ENCODE measurements at places on chromosomes 6 and 20.
A peak's percentile ranks its signal among the peaks of the same experiment; 100 is the strongest.

GRCh38 chr20:57622579-57623381, 2.6 kb upstream of the ZBP1 start:
- DNase-seq = peak; percentile 73

GRCh38 chr6:43798688-43799444, 28.9 kb downstream of the VEGFA start:
- no peak for DNase-seq

- DNase-seq = no peak
Observed at GRCh38 chr20:35625584-35626385, 10.2 kb downstream of the SPAG4 start.

DNA sequence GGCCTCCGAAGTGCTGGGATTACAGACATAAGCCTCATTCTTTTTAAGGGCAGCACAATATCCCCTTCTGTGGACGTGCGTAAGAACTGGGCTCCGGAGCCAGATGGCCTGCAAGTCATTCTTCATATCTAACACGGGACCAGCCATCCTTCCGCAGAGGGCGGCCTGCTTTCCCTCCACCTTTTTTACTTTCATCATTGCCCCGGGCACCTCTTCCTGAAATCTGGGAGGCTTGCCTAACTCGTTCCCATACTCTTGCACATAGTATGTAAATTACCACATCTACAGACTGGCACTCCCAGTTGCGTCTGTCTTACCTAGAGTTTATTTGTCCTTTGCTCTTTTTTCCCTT, 29.9 kb upstream of the SLC23A2 start:
- no peak for DNase-seq

DNA sequence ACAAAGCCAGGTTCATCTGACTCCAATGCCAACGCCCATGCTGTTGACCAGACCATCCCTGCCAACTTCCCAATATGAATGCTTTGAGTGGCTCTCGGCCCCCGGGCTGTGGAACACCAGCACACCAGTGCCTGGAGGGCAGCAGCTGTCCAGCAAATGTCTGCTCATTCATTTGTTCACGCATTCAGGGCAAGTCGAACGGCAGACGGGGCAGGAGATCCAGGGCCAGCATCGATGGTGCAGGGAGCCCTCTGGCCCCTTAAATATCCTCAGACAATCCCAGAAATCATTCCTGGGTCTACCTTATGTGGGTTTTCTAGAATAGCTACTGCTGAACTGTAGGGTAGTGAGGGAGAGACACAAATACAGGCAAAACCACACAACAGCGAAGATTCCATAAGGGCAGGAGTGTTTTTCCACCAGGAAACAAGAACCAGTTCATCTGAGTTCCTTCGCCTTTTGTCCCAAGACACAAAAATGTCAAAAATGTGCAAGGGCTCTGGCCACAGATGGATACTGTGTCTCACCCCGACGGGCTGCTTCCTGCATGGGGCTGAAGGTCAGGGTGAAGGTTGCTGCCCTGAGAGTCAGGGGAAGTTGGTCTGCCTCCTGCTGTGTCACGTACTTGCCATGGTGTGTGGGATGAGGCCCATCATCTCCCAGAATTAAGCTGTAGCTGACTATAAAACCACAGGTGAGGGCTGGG, 15.5 kb downstream of the RIPOR3 start:
- no peak for DNase-seq

- no peak for DNase-seq
Observed at GRCh38 chr6:139846538-139847456, 472.3 kb upstream of the CITED2 start.

- DNase-seq = no peak
Observed at GRCh38 chr6:3900744-3901336, 51.7 kb downstream of the FAM50B start.

DNA sequence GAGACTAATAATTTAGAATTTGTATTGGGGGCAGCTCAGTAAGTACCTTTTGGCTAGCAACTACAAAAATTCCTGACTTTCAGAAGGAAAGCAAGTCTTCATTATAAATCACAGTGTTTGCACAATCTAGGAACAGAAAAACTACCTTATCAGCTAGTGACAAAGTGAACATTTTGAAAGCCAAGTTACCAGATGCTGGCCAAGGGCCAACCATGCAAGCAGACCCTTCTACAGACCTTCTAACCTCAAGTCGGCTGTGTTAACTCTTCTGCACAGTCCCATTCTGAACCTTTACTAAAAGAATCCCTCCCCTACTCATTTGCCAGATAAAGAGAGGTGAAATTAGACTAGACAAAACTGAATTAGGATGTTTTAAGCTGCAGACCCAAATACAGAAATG, 341.9 kb downstream of the COL12A1 start:
- no peak for DNase-seq

DNA sequence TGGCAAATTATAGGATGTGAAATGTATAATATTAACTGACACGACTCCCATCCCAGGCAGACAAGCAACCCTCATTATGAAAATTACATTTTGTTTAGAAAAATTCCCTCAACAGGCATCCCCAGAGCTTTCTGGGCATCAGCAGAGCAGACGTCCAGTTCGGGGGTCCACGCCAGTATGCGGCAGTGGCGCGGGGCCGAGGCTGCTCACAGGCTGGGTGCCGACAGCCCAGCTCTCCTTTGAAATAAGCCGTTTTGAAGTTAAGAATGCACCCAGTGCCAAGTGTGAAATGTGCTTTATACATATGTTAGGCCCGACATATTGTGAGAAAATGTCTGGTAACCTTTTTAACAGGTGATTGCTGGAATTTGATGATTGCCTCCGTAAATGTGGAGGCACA, 50.4 kb downstream of the RPP40 start:
- DNase-seq = no peak

GRCh38 chr20:57717797-57718196, 8.0 kb upstream of the PMEPA1 start:
- no peak for DNase-seq

DNA sequence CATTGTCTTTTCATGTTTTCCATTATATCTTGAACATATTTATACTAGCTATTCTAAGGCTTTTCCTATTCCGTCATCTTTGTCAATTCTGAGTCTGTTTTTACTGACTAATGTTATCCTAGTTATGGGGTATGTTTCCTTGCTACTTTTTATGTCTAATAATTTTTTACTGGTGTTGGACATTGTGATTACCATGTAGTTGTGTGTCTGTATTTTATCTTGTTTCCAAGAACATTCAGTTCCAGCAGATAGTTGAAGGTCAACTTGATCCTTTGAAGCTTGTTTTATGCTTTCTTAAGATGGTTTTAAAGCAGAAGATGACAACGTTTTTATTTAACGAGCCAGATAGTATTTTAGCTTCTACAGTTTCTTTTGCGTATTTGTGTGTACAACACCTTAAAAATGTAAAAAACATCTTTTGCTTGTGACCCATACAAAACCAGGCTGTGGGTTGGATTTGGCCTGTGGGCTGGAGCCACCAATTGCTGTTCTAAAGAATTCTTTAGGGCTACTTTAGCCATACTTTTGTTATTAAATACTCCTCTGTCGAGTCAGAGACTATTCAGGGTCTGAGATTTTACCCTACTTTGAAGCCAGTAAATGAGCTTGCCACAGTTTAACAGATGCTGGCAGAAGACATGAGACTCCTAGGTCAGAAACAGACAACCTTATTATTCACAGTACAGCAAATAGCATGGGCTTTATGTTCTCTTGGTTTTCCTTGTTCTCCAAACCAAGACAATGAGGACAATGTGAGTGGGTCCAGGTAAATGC, 38.7 kb upstream of the REV3L start:
- no peak for DNase-seq

- DNase-seq = no peak
Observed at GRCh38 chr6:131645846-131646245, 8.7 kb downstream of the ENPP3 start.

DNA sequence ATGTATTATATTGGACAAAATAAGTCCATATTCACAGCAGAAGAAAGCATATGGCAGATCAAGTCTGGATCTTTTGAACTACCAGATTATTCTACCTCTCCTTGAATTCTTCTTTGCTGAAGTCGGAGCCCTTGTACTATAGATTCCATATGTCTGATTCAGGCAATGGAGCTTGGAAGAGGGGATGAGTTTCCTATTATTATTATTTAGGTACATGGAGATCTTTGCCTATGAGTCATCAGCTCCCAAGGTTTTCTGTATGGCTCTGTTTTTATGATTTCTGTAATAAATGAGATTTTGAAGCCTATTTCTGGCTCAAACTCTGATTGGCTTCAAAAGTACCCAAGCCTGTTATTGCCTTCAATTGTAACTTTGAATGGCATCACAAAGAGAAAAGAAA, 72.0 kb downstream of the OPRM1 start:
- DNase-seq = no peak

DNA sequence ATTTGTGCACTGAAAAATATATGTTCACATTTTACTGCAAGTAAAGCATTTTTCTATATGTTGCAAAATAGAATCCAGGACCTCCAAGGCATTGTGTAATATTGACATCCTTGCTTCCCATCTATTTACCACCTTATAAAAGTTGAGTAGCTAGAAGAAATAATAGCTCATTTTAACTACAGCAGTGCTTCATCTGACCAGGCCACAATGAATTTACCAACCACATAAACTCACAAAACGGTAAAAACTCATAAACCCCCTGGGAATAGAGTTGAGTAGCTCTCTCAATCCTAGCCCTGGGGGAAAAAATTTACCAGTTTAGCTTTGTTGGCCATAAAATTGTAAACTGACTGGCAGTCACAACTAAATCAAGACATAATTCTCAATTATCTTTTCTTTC, 3.9 kb downstream of the ATXN1 start:
- no peak for DNase-seq

DNA sequence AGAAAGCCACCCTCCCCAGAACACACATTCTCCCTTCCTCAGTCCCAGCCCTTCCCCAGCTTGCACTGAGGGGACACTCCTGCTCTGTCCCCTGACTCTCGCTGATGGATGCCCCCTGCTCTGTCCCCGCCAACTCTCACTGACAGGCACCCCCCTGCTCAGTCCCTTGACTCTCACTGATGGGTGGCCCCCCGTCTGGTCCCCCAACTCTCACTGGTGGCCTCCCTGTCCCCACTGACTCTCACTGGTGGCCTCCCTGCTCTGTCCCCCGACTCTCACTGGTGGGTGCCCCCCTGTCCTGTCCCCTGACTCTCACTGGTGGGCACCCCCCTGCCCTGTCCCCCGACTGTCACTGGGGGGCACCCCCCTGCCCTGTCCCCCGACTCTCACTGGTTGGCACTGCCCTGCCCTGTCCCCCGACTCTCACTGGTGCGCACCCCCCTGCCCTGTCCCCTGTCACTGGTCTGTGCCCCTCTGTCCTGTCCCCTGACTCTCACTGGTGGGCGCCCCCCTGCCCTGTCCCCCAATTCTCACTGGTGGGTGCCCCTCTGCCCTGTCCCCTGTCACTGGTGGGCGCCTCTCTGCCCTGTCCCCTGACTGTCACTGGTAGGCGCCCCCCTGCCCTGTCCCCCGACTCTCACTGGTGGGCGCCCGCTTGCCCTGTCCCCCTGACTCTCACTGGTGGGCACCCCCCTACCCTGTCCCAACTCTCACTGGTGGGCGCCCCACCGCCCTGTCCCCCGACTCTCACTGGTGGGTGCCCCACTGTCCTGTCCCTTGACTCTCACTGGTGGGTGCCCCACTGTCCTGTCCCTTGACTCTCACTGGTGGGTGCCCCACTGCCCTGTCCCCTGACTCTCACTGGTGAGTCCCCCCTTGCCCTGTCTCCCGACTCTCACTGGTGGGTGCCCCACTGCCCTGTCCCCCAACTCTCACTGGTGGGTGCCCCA, 60.9 kb downstream of the GINS1 start:
- DNase-seq = no peak

GRCh38 chr6:150813319-150813992, 52.0 kb upstream of the MTHFD1L start:
- DNase-seq = peak; percentile 9

DNA sequence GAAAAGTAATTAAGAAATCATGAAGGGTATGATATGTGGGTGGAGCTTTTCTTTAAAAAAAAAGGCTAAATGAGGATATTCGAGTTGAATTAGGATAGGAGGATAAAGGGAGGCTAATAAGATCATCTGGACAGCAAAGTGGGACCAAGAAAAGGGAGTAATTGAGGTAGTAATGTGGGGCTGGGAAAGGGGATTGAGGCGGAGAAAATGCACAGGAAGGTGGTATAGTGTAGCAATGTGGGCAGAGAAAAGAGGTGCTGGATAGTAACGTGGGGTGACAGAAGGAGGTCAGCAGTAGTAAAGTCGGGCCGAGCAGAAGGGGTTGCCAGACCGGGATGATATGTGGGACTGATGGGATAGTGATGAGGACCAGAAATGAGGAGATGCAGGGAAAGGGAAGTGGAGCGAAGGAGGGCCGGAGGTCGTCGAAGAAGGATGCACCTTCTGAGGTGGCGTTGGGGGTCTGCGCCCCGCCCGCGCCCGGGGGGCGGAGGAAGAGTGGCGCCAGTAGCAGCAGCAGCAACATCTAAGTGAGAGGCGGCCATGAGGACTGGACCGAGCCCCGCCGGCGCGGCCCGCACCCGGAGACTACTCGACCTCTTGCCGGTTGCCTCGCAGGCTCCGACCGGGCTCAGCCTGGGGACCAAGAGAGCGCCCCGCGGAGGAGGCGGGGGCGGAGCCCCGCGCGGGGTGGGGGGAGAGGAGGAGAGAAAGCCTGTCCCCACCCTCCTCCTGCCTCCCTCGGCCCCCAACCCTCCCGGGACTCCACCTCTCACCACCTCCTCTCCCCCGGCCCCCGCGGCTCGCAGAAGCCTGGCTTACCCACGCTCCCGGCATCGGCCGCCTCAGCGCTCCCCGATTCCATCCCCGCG, 887 bp downstream of the GABBR1 start:
- DNase-seq = peak; percentile 64

GRCh38 chr6:54515013-54515412, 206.8 kb downstream of the TINAG start:
- no peak for DNase-seq

GRCh38 chr6:108650781-108651180, 90.1 kb downstream of the FOXO3 start:
- no peak for DNase-seq

GRCh38 chr6:127554435-127555006, 22.5 kb upstream of the C6orf58 start:
- no peak for DNase-seq

DNA sequence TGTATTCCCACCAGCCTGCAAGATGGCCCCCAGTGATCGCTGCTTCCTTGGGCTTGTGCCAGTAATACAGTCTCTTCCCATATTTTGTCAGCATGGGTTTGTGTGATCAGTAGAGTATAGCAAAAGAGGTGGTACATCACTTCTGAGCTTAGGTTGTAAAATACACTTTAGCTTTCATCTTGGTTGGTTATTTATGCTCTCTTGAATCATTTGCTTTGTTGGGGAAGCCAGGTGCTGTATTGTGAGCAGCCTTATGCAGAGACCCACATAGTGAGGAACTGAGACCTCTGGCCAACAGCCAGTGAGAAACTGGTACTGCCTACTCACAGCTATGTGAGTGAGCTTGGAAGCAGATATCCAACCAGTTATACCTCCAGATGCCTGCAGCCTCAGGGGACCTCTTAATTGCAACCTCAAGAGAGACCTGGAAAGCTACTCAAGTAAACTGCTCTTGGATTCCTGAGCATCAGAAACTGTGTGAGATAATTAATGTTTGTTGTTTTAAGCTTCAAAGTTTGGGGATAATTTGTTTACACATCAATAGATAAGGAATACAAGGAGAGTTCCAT, 229.3 kb downstream of the FARS2 start:
- DNase-seq = no peak

All from germinal center (tissue), 1 donor.